ENCODE measurements at places on chromosomes 16 and 17. TPM values are rescaled to one million over a fixed set of nuclear protein-coding genes. Genes with fewer than 3 reads are reported as not detected.

Gene DNASE1L2
- 3.7 TPM for total RNA-seq

GRCh38 chr17:14744761-14745473 lies 444.0 kb downstream of the HS3ST3B1 start:
- DNase-seq = peak; percentile 22

DNA sequence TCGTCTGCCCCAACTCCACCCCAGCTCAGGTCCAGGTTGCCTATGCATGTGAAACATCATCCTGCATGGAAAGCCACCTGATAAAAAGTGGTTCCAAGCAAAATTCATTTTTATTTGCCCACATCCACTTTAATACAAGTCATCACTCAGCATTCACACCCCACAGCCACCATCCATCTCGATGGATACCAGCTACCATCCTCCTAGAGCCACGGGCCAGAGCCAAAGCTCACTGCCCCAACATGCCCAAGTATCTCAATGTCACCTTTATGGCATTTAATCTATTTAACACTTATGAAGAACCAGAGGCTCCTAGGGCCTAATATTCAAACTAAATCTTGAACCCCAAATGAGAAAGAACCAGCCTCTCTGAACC lies 70.5 kb downstream of the COPRS start:
- no peak for DNase-seq

GRCh38 chr16:11949527-11949926 lies 7.7 kb upstream of the NPIPB2 start:
- peak; percentile 68 for DNase-seq

- DNase-seq = no peak
Measured at GRCh38 chr17:33225994-33226393, 67.1 kb downstream of the ASIC2 start.

GRCh38 chr16:70715055-70715858 lies 29.4 kb upstream of the MTSS2 start:
- peak; percentile 100 for DNase-seq

Gene CCL14
- total RNA-seq = not detected

GRCh38 chr16:54034684-54035083 lies 251.9 kb downstream of the IRX3 start:
- DNase-seq = no peak

- DNase-seq = peak; percentile 68
Measured at GRCh38 chr17:7436556-7437368, 1.5 kb downstream of the TMEM102 start.

DNA sequence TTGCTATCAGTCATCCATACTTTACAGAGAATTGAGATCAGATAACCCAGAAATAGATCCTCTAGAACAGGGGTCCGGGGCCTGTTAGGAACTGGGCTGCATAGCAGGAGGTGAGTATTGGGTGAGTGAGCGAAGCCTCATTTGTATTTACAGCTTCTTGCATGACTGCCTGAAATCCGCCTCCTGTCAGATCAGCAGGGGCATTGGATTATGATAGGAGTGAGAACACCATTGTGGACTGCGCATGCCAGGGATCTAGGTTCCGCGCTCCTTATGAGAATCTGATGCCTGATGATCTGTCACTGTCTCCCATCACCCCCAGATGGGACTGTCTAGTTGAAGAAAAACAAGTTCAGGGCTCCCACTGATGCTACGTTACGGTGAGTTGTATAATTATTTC lies 13.0 kb upstream of the SCIMP start:
- DNase-seq = no peak

DNA sequence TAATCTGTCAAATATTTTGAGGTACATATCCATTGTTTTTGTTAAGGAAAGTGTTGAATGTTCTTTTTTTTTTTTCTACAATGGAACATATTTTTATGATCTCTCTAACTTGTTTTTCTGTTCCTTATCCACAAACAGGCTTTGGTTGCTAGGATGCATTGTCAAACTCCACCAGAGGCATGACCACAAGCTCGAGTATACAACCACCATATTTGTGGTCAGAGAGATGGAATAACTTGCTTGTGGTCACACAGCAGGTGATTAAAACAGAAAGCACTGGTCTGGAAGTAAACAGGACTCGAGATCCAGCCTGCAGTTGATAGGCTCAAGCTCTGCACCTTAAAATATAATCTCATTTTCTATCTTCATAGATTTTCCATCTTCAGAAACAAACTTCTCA lies 105.8 kb upstream of the ADAMTS18 start:
- peak; percentile 71 for DNase-seq

GRCh38 chr17:47072886-47073285 lies 93.8 kb upstream of the RPRML start:
- no peak for DNase-seq

Gene MAPT
- total RNA-seq = 0.10 TPM

Gene GDPD3
- 2.1 TPM for total RNA-seq

GRCh38 chr17:45318561-45319230 lies 1.9 kb upstream of the MAP3K14 start:
- DNase-seq = no peak

DNA sequence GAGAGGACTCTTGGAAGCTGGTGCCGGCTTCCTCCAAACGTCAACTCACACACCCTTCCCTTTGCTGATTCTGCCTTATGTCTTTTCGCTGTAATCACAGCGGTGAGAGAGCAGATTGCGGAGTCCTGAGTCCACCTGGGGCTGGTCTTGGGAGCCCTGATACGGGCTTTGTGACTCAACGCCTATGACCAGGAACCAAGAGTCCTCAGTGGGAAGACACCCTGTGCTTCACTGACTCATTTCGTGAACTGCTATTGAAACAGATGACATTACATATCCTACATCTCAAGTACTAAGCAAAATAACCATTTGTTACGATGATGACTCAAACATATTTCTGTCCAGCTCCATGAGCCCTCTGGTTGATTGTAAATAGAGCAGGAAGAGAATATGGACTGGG lies 90.7 kb upstream of the CREBBP start:
- peak; percentile 82 for DNase-seq

DNA sequence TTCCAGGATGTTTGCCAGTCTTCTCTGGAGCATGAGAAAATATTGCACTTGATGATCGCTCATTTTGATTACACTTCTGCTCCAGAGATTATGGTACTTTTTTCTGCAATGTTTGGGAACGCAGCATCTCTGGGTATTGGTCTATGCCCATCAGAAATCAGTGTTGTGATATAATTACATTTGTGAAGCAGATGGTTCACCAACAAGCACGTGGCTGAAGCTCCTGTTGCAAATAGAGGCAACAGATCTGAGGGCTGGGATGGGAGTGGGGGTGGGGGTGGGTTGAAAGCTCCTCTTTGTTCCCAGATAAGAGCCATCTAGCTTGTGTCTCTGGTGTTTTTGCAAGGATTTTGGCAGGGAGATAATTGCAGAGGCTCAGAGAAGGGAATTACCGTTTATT lies 252.3 kb downstream of the SHISA9 start:
- no peak for DNase-seq

- no peak for DNase-seq
Measured at GRCh38 chr16:85428899-85429775, 184.0 kb upstream of the GSE1 start.

Gene TBC1D3I
- not detected for total RNA-seq

DNA sequence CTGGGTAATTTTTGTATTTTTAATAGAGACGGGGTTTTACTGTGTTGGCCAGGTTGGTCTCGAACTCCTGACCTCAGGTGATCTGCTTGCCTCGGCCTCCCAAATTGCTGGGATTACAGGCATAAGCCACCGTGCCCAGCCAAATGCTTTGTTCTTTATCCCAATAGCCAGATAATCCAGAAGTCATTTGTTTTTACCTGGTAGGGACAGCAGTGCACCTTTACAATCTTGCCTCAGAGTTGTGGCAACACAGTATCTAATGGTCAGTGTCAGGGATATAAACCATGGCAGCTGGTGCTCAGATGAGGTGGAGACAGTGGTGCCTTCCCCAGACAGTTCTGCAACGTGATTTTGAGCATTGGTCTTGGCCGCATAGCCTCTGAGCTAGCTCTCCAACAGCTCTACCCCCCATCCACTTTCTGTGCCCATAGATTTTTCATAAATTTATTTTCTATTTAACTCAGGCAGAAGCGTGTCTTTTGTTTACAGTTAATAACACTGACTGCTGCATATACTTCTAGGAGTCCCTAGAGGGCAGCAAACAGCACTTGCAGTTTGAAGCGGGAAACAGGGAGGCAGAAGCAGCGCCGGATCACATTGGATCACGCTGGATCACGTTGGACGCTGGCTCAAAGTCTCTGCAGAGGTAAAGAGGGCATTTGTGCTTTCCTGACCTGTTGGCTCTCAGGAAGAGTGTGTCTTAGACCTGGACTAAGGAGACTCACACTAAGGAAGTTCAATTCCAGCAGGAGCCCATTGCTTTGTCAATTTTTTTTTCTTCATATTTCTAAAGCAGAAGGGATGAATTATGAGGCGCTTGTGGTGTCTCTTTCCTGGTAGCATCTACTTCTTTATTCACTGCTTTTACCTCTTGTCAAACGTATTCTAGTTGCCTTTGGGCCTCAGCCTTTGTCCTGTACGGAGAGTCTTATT lies 5.1 kb upstream of the GGT6 start:
- peak; percentile 52 for DNase-seq

Gene ZNF385C
- not detected for total RNA-seq

GRCh38 chr16:27332105-27332504 lies 18.3 kb downstream of the IL4R start:
- no peak for DNase-seq

Data from HT1080 (cell line).